ENCODE measurements at places on chromosomes 7 and 10.
A peak's percentile ranks its signal among the peaks of the same experiment; 100 is the strongest.

GRCh38 chr10:103232131-103232673 lies 13.5 kb upstream of the RPEL1 start:
- no peaks in the 10 kb centered on the region for H3K36me3 ChIP-seq
- H3K27ac ChIP-seq, result peak overlapping the region; percentile 93
- no peaks in the 10 kb centered on the region for H3K27me3 ChIP-seq
- H3K4me1 ChIP-seq, result peaks cover 32% of the 10 kb centered on the region
- DNase-seq, result no peak
- no peak overlapping the region for H3K4me3 ChIP-seq

DNA sequence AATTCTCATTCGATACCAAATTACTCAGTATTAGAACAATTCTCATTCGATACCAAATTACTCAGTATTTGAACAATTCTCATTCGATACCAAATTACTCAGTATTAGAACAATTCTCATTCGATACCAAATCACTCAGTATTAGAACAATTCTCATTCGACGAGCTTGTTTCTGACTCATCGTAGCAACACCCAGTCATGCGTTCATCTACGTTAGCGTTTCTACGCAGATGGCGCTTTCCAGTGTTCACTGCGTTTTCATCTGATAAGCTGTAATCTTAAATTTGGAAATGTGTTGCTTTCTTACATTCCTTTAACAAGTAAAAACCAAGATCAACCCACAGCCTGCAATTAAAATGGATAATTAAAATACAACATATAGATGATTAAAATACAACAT lies 276.3 kb downstream of the ZMYND11 start:
- H3K36me3 ChIP-seq, result peaks cover 44% of the 10 kb centered on the region
- no peaks in the 10 kb centered on the region for H3K4me1 ChIP-seq
- no peak overlapping the region for H3K27ac ChIP-seq
- DNase-seq, result no peak
- H3K27me3 ChIP-seq, result no peaks in the 10 kb centered on the region

DNA sequence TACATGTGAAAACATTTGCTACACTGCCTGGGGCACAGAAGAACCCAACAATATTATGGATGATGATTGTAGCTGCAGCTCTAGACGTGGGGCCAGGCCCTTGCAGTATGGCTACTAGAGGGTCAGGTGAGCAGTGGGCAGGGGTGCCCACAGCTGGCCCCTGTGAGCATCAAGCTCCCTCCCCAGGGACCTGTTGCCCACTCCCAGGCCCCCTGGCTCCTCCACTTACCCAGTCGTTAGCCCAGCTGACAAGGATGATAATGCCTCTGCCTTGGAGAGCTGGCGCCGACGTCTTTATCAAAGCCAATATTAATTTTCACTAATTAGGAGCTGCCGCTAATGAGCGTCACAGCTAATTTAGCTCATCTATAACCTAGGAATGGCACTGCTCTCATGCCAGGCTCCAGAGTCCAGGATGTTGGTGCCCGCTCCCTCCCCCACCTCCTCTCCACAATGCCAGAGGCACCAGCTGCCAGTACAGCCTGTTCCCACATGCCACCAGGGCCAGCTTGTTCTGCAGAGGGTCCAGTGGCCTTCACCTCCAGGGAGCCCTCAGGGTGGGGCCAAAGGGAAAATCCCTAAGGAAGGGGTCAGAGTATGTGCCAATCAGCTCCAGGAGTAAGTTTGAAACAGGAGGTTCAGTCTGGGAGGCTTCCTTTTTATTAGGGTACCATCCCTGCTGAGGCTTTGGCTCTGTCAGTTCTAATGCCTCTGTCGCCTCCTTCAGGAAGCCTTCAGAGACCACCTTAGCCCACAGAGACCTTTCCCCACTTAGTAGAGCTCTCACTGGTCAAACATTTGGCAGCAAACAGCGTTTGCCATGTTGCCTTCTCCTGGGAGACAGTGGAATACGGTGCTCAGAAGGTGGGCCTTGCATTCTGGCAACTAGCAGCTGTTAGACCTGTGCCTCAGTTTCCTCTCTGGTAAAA lies 77.2 kb downstream of the CDH23 start:
- H3K27me3 ChIP-seq, result peaks cover 36% of the 10 kb centered on the region
- H3K4me3 ChIP-seq, result no peak overlapping the region
- no peaks in the 10 kb centered on the region for H3K4me1 ChIP-seq
- H3K27ac ChIP-seq, result no peak overlapping the region

DNA sequence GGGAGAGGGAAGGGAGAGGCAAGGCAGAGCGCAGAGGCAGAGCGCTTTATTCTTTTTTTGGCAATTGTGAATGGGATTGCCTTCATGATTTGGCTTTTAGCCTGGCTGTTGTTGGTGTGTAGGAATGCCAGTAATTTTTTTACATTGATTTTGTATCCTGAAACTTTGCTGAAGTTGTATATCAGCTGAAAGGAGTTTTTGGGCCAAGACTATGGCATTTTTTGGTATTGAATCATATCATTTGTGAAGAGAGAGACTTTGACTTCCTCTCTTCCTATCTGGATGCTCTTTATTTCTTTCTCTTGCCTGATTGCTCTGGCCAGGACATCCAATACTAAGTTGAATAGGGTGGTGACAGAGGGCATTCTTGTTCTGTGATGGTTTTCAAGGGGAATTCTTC lies 291.3 kb downstream of the REEP3 start:
- H3K4me1 ChIP-seq, result peaks cover 2% of the 10 kb centered on the region
- H3K27me3 ChIP-seq, result peaks cover 46% of the 10 kb centered on the region
- DNase-seq, result no peak
- no peak overlapping the region for H3K27ac ChIP-seq
- peaks cover 5% of the 10 kb centered on the region for H3K36me3 ChIP-seq
- no peak overlapping the region for H3K4me3 ChIP-seq

DNA sequence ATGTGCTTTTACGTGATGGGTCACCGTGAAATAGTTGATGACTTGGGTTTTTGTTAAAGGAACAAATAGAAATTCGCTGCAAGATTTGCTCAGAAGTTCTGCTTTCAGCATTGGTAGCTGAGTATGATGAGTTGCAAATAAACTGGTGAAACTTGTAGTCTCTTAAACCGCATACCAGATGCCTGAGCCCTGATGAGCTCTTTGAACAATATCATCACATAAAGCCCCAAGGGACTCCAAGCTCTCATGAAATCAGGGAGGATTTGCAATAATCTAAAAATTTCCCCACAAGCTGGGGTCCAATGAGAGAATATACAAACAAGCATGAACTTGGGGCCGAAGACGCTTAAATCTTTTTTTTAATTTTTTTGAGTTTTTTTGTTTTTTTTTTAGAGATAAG lies 312.4 kb downstream of the CALN1 start:
- no peak for DNase-seq
- no peak overlapping the region for H3K27ac ChIP-seq
- H3K27me3 ChIP-seq, result no peaks in the 10 kb centered on the region

DNA sequence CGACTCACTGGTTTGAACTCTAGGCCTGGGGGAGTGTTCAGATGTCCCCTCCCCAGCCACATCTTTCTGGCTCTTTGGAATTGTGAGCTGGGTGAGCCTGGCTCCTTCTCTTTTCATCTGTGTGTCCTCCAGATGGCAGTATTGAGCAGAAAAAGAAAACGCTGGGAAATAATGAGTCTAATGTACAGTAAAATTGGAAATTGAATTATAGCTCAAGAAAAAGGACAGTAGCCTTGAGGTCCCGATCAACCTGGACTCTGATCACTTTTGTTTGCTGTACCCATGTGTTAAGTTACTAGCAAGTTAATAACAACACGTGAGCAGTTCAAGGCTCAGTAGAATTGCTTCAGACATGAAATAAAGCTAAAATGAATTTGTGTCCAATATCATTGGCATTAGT lies 77.9 kb downstream of the SNX10 start:
- H3K4me3 ChIP-seq, result no peak overlapping the region
- peaks cover 66% of the 10 kb centered on the region for H3K27me3 ChIP-seq
- DNase-seq, result no peak
- H3K36me3 ChIP-seq, result no peaks in the 10 kb centered on the region

- H3K27ac ChIP-seq, result no peak overlapping the region
- H3K36me3 ChIP-seq, result peaks cover 35% of the 10 kb centered on the region
- no peaks in the 10 kb centered on the region for H3K27me3 ChIP-seq
- no peak for DNase-seq
These were observed 7.3 kb downstream of the TBRG4 start for GRCh38 chr7:45103958-45104843.

DNA sequence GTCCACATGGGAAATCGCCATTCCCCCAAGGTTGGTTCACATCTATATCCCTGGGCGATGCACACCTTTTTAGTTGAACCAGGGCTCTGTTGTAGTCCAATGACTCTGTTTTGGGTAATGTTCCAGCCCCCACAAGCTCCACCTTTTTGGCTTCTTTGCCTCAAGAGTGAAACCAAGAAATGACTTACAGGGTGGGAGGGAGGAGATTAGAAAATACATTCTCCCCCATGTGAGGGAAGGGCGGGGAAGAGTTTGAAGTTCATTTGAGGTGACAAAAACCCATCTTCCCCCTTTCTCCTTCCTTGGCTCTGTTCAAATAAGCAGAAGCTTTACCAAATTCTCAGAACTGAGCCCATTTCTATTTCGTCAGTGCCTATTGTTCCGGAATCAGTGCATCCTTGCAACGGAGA lies 82.8 kb downstream of the GATA3 start:
- no peaks in the 10 kb centered on the region for H3K27me3 ChIP-seq
- H3K4me3 ChIP-seq, result no peak overlapping the region
- no peaks in the 10 kb centered on the region for H3K36me3 ChIP-seq

- DNase-seq, result no peak
- peaks cover 22% of the 10 kb centered on the region for H3K4me1 ChIP-seq
- H3K27me3 ChIP-seq, result peaks cover 63% of the 10 kb centered on the region
- no peak overlapping the region for H3K4me3 ChIP-seq
- no peak overlapping the region for H3K27ac ChIP-seq
- no peaks in the 10 kb centered on the region for H3K36me3 ChIP-seq
These were observed 15.6 kb upstream of the CXCL12 start for GRCh38 chr10:44400541-44400940.

DNA sequence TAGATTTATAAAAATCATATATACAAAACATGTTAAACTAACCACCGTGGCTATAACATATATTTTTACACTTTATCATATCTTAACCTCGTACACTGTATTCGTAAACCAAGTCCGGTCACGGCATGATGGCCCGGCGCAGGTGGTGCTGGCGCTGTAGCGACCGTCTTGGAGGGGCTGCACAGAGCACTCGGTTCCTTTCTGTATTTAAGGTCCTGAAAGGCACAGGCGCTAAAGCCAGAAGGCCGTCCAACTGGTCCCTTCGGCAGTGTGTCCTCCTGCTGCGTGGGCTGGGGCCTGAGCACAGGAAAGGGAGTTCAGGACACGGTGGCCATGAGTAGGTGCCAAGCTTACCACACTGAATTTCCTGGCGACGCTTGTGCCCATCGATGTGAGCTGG lies 33.8 kb downstream of the AMZ1 start:
- no peak overlapping the region for H3K27ac ChIP-seq
- DNase-seq, result no peak
- peaks cover 3% of the 10 kb centered on the region for H3K4me1 ChIP-seq
- no peak overlapping the region for H3K4me3 ChIP-seq

DNA sequence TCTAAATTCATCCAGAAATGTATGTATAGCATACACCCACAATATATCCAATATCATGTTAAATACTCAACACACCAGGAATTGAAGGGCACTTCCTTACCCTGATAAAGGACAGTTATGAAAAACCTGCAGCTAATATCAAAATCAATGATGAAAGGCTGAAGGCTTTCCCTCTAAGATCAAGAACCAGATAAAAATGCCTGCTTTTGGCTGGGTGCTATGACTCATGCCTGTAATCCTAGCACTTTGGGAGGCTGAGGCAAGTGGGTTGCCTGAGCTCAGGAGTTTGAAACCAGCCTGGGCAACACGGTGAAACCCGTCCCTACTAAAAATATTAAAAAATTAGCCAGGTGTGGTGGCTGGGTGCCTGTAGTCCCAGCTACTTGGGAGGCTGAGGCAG lies 21.6 kb upstream of the UPP1 start:
- no peak overlapping the region for H3K4me3 ChIP-seq
- H3K4me1 ChIP-seq, result no peaks in the 10 kb centered on the region
- DNase-seq, result no peak
- no peaks in the 10 kb centered on the region for H3K27me3 ChIP-seq

DNA sequence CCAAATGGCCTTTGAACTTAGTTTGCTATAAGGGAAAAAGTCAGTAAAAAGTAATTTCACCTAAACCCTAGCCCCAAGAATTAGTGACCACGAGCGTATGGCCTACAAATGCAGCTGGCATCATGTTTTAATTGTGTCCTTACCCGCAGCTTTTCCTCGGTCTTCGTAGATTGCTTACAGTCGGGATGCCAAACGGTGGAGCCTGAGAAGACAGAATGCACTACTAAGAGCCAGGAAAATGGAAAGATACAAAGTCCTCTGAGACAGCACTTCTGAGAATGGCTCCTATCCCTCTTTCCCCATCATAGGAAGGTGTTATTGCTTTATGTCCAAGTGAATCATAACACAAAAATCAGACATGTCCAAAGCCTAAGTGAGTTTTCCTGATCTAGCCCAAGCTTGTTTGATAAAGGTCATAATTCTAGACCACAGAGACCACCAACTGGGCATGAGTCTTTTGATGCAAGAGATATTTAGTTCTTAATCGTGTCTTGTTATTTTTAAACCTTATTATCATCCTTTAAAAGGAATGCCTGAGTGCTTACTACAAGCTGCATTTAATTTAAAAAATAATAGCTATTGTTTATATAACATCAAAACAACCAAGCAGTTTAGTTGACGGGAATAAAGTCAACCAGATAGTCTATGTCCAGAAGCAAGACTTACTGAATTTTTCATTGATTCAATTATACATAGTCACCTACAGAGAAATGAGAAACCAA lies 83.7 kb upstream of the AFAP1L2 start:
- H3K36me3 ChIP-seq, result peaks cover 22% of the 10 kb centered on the region
- H3K27me3 ChIP-seq, result no peaks in the 10 kb centered on the region
- H3K4me3 ChIP-seq, result no peak overlapping the region
- DNase-seq, result no peak
- no peak overlapping the region for H3K27ac ChIP-seq
- peaks cover 10% of the 10 kb centered on the region for H3K4me1 ChIP-seq

GRCh38 chr7:150368884-150369747 lies 494 bp downstream of the REPIN1 start:
- H3K4me3 ChIP-seq, result peak overlapping the region; percentile 95
- H3K4me1 ChIP-seq, result peaks cover 22% of the 10 kb centered on the region
- H3K27ac ChIP-seq, result peak overlapping the region; percentile 95
- DNase-seq, result no peak
- H3K27me3 ChIP-seq, result no peaks in the 10 kb centered on the region

- H3K4me1 ChIP-seq, result no peaks in the 10 kb centered on the region
- H3K36me3 ChIP-seq, result no peaks in the 10 kb centered on the region
- peaks cover 57% of the 10 kb centered on the region for H3K27me3 ChIP-seq
- no peak for DNase-seq
- no peak overlapping the region for H3K4me3 ChIP-seq
These were observed 12.8 kb upstream of the CRHR2 start for GRCh38 chr7:30694774-30695721.
